KBM-7 (cell line): ENCODE measurements at places on chromosomes 4 and X.

DNA sequence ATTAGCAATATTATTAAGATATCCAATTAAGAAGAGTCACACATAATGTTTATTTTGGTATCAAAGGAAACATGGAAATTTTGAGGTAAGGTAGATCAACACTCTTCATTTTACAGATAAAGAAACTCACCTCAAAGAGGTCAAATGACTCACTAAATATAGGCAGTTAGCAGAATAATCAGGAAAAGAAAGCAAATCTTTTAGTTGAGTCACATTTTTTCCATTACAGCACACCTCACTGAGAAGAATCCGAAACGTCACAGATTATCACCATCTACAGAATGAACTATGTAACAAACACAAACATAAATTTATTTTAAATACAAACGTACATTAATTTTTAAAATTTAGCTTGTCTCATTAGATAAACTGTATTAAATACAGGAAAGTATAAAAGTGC, 70.1 kb downstream of the TMEM47 start:
- DNase-seq = no peak

DNA sequence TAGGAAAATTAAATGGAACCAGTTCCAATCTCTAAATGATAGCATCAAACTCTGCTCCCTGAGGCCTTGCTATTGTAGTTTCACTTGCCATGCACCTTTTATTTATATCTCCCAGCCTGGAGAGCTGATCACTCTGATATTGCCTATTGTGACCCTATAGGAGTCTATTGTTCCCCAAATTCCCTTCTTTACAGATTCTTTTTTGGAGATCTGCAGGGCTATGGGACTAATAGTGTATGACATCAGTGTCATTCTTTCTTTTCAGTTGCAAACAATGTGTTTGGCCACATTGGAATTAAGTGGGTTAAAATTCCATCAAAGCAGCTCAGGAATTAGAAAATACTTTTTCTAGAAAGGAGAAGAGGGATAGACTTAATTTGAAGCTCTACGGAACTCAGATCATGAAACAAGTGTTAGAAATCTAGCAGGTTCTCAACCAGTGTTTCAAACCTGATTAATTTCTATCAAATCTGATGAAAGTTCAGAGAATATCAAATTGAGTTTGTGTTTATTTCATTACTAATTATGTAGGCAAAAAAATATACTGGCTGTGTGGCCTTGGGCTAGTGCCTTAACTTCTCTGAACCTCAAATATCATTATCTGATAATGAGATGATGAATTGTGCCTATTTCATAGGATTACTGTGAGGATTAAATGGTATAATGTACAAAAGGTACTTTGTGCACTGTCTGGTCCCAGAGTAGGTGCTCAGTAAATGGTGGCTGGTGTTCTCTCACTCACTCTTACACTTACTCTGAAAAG, 71.4 kb downstream of the COL4A6 start:
- no peak for DNase-seq

DNA sequence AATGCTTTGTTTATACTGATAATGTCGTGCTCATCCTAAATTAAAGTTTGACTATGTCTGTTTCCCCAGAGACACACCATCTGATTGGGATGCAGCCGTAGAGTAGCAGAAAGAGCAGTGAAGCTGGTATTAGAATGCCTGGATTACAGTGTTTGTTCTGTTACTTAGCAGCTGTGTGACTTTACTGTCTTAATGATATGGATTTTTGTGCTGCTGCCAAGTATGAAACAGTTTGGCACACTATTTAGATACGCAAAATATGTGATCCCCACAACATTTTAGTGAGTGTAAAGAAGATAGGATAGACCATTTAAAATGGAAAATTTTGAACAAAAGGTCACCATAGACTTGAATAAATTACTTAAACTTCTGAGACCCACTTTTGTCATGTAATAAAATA, 1.2 kb upstream of the CHIC1 start:
- DNase-seq = no peak

GRCh38 chr4:170242471-170242870, 152.7 kb upstream of the AADAT start:
- DNase-seq = no peak

- no peak for DNase-seq
Measured at GRCh38 chr4:155952501-155952901, 1.2 kb downstream of the CTSO start.
